ENCODE measurements at places on chromosomes 2 and 18.

GRCh38 chr18:36450264-36450663 lies 152.8 kb downstream of the FHOD3 start:
- no peak for DNase-seq

DNA sequence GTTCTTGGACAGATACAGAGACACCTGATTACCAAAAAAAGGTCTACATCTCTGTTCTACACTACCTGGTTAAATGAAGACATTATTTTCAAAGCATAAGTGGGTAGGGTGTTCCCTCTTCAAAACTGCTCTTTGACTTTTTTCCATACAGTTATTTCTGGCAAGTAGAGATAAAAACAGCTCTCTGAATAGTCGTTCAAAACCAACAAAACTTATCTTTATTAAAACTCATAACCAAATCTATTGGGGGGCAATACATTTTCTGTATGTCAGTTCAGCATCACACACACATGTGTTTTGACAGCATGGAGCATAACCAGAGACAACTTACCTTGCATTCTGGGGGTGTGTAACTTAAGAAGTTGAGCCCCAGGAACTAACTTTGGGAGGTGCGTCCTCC lies 149.0 kb upstream of the EPC2 start:
- DNase-seq: no peak

- no peak for DNase-seq
These were observed 36.4 kb upstream of the PXDN start for GRCh38 chr2:1780693-1781092.

DNA sequence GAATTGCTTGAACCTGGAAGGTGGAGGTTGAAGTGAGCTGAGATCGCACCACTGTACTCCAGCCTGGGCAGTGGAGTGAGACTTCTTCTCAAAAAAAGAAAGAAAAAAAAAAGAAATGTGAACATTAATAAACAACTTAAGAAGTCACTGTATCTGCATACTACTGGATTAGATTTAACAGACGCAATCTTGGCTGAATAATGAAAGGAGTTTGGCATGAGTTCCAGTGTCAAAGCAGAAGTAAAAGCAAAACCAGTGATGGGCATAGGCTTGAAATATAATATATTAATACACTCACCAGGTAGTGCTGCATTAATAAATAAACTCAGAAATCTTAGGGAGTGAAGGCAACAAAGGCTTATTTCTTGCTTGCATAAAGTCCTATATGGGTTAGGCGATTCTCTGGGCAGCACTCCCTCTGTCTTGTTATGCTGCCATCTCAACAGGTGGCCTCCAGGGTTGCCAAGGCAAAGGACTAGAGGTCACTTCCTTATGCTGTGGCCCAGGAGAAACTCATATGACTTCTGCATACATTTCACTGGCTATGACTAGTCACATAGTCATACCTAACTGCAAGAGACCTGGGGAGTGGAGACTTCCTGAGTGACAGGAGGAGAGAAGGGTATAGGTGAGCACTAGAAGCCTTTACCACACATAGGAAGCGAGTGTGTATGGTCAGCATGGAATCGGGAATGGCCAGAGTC lies 296.2 kb upstream of the SPRED2 start:
- DNase-seq: no peak

GRCh38 chr2:105748566-105748965 lies 3.9 kb downstream of the NCK2 start:
- no peak for DNase-seq

All from activated naive CD8-positive, alpha-beta T cell treated with anti-CD3 and anti-CD28 coated beads, Interleukin-2, amount 10 ng/mL, durations not matched to agents 7 days and 5 days (primary cell).